MCF 10A (cell line): ENCODE measurements at places on chromosomes 2 and 18.
A peak's percentile ranks its signal among the peaks of the same experiment; 100 is the strongest.

DNA sequence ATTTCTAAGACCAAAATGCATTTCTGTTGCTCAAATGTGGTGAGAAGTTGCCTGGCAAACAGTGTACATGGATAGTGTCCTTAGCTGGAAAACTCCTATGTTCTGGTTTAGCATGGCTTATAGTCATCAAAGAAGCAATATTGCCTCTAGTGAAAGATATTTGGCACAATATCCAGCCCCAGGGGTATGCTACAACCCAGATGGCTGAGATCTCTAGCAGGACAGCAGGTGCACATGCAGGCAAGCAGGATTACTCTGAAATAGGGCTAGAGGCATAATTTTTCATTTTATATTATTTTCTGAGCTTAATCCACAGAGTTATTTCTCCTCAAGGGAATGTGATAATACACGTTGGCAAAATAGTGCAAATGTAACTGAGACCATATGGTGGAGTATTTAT is 34.0 kb downstream of the CCDC195 start:
- no peaks in the 10 kb centered on the region for H3K36me3 ChIP-seq
- H3K4me1 ChIP-seq, result peaks cover 18% of the 10 kb centered on the region
- no peak overlapping the region for H3K27ac ChIP-seq
- no peaks in the 10 kb centered on the region for H3K27me3 ChIP-seq
- no peak for DNase-seq

DNA sequence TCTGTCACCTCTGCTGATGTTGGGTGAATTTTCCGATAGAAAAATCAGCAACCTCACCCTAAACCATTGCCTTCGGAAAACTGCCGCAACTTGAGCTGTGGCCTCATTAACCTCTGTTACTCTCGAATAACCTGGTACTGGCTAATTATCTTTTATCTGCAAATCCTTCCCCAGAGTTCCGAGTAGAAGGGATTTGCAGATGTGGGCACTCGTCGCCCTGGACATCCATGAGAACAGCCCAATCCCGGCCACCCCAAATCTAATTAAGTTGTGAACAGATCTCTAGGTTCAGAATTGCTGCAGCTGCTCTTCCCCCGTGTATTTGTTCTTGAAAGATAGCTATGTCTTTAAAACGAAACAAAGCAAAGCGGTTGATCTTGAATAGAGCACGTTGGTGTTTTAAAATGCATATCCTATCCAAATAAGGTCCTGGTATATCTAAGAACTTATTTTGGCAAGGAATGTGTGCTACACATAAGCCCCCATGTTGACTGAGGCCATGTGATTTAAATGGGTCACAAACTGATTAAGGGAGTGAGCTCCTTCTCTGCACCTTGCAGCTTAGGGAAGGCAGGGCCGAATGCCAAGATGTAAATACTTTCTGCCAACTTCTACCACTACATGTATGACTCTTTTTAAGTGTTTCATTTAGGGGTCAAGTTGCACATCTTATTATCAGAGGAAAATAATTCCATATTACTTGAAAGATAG is 88.2 kb downstream of the MTCL1 start:
- no peak overlapping the region for H3K4me3 ChIP-seq
- peaks cover 12% of the 10 kb centered on the region for H3K36me3 ChIP-seq

- no peak for DNase-seq
- H3K27me3 ChIP-seq, result no peaks in the 10 kb centered on the region
- no peaks in the 10 kb centered on the region for H3K4me1 ChIP-seq
- no peak overlapping the region for H3K4me3 ChIP-seq
- H3K36me3 ChIP-seq, result no peaks in the 10 kb centered on the region
Observed at GRCh38 chr2:71465356-71465755, 12.0 kb downstream of the DYSF start.

GRCh38 chr2:460861-461260 is 173.0 kb upstream of the ALKAL2 start:
- H3K36me3 ChIP-seq, result no peaks in the 10 kb centered on the region
- DNase-seq, result peak; percentile 23
- no peak overlapping the region for H3K27ac ChIP-seq
- no peak overlapping the region for H3K4me3 ChIP-seq
- peaks cover 25% of the 10 kb centered on the region for H3K27me3 ChIP-seq

- H3K36me3 ChIP-seq, result no peaks in the 10 kb centered on the region
- H3K27me3 ChIP-seq, result peaks cover 12% of the 10 kb centered on the region
- DNase-seq, result no peak
- no peaks in the 10 kb centered on the region for H3K4me1 ChIP-seq
Observed at GRCh38 chr2:3130889-3131635, 246.6 kb downstream of the EIPR1 start.

DNA sequence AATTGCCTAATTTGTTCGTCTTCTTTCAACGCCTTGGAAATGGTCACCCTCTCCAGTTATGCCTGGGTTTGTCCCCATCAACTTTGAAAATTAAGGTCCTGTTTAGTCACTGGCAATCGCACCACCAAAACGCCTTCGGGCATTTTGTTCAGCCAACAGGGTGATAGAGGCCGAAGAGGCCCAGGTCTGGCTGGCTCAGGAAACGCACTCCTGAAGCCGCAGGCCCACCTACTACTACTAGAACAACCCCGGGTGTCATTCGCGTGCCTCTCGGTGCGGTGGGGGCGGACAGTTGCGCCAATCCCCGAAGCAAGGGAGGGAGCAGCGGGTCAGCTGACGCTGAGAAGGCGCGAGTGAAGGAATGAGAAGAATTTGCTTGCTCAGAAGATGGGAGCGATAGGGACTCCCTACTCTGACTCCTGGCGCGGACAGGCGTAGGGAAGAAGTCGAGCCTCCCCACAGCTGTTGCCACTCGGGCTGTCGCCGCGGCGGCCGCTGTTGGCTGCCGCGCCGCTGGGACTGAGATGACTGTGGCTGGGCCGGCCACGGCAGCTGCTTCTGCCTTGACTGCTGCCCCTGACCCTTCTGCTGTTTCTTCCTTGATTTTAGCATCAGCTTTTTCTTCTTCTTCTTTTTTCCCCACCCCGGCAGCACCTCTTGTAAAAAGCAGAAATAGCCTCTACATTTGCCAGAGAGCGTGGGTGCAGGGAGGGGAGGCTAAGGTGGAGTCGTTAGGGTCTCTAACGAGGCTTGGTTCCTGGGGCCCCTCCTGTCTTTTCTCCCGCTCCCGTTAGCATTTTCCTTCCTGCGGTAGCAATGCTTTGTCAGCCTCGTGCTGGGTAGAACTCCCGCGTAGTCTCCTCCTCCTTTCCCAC is 387.6 kb downstream of the FIGN start:
- no peak overlapping the region for H3K27ac ChIP-seq
- H3K4me1 ChIP-seq, result peaks cover 10% of the 10 kb centered on the region
- no peaks in the 10 kb centered on the region for H3K36me3 ChIP-seq
- no peak overlapping the region for H3K4me3 ChIP-seq

DNA sequence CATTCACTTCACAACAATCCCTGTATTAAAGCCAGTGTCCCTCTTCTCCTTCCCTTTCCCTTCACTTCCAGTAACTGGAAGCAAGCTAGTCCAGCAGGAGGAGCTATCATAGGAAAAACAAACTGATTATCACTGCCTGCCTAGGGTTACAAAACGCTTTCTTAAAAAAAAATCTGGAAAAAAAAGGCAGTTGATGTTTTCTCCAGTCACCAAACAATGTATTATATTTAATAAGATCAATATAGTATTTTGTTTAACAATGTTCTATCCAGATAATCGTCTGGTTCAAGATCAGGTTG is 78.8 kb upstream of the ITGB6 start:
- H3K27ac ChIP-seq, result peak overlapping the region; percentile 78
- H3K4me1 ChIP-seq, result peaks cover 15% of the 10 kb centered on the region
- H3K4me3 ChIP-seq, result no peak overlapping the region
- H3K27me3 ChIP-seq, result no peaks in the 10 kb centered on the region
- DNase-seq, result peak; percentile 34

DNA sequence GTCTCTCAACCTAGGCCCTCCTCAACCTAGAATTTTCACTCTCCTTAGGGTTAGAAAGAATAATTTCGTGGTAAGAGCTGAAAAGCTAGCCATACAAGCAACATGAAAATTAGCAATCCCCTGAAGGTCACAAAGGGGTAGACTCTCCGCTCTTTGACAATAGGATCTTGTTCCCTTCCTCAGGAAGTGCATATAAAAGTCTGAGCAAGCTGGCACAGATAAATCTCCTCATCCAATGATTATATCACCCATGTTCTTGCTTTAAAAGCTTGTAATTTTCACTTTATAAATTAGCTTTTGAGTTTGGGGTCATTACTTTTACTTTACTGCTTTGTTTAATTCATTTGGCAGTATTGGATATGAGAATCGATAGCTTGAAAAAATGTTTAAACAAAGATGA is 852.3 kb upstream of the CRIM1 start:
- no peak for DNase-seq
- H3K36me3 ChIP-seq, result no peaks in the 10 kb centered on the region

GRCh38 chr2:118668431-118669424 is 178.7 kb downstream of the EN1 start:
- peaks cover 20% of the 10 kb centered on the region for H3K4me1 ChIP-seq
- no peaks in the 10 kb centered on the region for H3K36me3 ChIP-seq
- peak overlapping the region; percentile 73 for H3K27ac ChIP-seq
- peak; percentile 72 for DNase-seq
- H3K27me3 ChIP-seq, result no peaks in the 10 kb centered on the region
- peak overlapping the region; percentile 49 for H3K4me3 ChIP-seq

- no peak overlapping the region for H3K4me3 ChIP-seq
- DNase-seq, result no peak
- H3K27ac ChIP-seq, result no peak overlapping the region
- H3K27me3 ChIP-seq, result no peaks in the 10 kb centered on the region
- no peaks in the 10 kb centered on the region for H3K4me1 ChIP-seq
- peaks cover 95% of the 10 kb centered on the region for H3K36me3 ChIP-seq
Observed at GRCh38 chr2:151459358-151459757, 49.7 kb downstream of the RIF1 start.

DNA sequence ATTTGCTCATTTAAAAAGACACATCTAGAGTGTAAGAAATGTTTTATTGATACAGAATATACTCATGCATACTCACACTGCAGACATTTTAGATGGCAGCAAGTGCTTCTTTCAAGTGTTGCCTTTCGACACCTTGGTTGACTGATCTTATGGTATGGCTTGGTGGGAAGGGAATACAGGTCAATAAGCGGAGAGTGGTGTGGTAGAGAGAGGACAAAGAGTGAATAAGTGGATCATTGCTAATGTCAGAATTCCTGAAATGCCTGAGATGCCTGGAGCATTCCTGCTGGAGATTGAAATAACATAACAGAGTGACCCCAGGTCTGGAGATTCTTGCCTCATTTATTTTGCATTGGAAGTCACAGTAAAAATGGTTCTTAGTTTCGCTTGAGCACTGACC is 76.7 kb downstream of the RND3 start:
- DNase-seq, result no peak
- H3K27ac ChIP-seq, result no peak overlapping the region
- H3K27me3 ChIP-seq, result no peaks in the 10 kb centered on the region
- no peaks in the 10 kb centered on the region for H3K36me3 ChIP-seq

DNA sequence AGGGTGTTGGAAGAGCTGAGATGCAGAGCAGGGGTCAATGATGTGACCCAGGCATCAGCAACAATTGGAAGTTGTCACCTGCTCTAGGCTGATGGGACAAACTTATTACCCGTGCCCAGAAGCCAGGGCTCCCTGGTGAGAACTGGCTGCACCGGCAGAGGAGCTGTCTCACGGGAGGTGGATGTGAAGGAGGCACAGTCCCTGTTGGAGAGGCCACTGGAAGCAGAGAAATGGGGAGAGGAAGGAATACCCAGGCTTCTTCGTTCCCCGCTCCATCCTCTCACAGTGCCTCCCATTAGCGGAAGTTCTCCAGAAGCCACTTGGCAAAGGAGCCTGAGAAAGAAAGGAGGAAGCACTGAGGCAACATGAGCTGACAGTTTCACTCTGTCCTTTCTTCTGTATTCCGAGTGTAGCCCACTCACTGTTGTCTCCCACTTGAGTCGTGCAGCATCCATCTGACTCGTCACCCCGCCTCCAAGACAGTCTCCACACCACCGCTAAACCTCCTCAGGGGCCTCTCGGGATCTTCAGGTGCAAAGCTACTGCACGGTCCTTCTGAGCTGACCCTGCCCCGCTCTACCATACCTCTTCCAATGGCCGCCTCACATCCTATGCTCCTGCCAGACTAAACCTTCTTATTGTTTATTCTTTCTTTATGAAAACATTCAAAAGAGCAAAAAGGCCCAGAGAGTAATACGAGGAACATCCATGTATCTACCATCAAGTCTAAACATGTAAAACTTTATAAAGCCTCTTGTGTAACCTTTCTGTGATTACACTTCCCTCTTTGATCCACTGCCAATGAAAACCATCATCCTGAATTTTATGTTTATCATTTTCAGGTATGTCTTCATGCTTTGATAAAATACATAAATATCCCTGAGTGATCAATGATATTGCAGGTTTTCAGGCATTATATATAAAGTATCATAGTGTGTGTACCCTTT is 19.1 kb upstream of the AFTPH start:
- no peak overlapping the region for H3K4me3 ChIP-seq
- H3K4me1 ChIP-seq, result peaks cover 9% of the 10 kb centered on the region
- H3K36me3 ChIP-seq, result no peaks in the 10 kb centered on the region

- DNase-seq, result no peak
- no peaks in the 10 kb centered on the region for H3K27me3 ChIP-seq
- H3K4me3 ChIP-seq, result no peak overlapping the region
- H3K36me3 ChIP-seq, result peaks cover 6% of the 10 kb centered on the region
Observed at GRCh38 chr2:156680266-156680665, 244.1 kb downstream of the GPD2 start.

GRCh38 chr2:164717000-164717803 is 95.9 kb upstream of the GRB14 start:
- peaks cover 15% of the 10 kb centered on the region for H3K4me1 ChIP-seq
- peaks cover 9% of the 10 kb centered on the region for H3K36me3 ChIP-seq
- H3K27ac ChIP-seq, result no peak overlapping the region

DNA sequence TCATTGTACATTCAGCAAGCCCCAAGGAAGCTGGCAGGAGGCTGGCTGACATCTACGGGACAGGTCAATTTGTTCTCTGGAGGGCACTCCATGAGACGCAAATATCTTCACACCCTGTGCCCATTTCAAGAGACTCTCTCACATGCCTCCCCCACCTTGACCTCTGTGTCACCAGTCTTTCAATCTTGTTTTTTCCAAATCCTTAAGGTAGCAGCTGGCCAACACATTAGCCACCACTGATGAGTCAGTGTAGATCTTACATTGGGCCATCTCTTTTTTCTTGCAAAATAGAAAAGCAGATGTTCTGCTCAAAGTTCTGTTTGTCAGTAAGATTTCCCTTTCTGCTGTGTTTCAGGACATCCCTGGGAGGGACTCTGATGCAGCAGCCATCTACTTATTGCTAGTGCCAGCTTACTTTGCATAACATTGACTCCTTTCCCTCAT is 1.7 kb upstream of the DPP4 start:
- H3K36me3 ChIP-seq, result no peaks in the 10 kb centered on the region
- no peak overlapping the region for H3K4me3 ChIP-seq
- H3K27ac ChIP-seq, result peak overlapping the region; percentile 71
- no peaks in the 10 kb centered on the region for H3K27me3 ChIP-seq
- DNase-seq, result peak; percentile 57

GRCh38 chr18:9140381-9140780 is 3.8 kb downstream of the ANKRD12 start:
- no peaks in the 10 kb centered on the region for H3K27me3 ChIP-seq
- H3K27ac ChIP-seq, result peak overlapping the region; percentile 92
- H3K4me3 ChIP-seq, result peak overlapping the region; percentile 90
- peaks cover 30% of the 10 kb centered on the region for H3K4me1 ChIP-seq
- H3K36me3 ChIP-seq, result peaks cover 15% of the 10 kb centered on the region

- H3K4me1 ChIP-seq, result no peaks in the 10 kb centered on the region
- no peaks in the 10 kb centered on the region for H3K27me3 ChIP-seq
- no peak for DNase-seq
- no peak overlapping the region for H3K27ac ChIP-seq
- H3K36me3 ChIP-seq, result no peaks in the 10 kb centered on the region
Observed at GRCh38 chr2:120749506-120750431, 14.1 kb downstream of the GLI2 start.

GRCh38 chr2:119292226-119292625 is 68.6 kb downstream of the STEAP3 start:
- H3K36me3 ChIP-seq, result no peaks in the 10 kb centered on the region
- no peak overlapping the region for H3K4me3 ChIP-seq
- DNase-seq, result no peak
- H3K27me3 ChIP-seq, result no peaks in the 10 kb centered on the region
- H3K27ac ChIP-seq, result no peak overlapping the region
